ENCODE measurements at places on chromosomes 5 and 9.

DNA sequence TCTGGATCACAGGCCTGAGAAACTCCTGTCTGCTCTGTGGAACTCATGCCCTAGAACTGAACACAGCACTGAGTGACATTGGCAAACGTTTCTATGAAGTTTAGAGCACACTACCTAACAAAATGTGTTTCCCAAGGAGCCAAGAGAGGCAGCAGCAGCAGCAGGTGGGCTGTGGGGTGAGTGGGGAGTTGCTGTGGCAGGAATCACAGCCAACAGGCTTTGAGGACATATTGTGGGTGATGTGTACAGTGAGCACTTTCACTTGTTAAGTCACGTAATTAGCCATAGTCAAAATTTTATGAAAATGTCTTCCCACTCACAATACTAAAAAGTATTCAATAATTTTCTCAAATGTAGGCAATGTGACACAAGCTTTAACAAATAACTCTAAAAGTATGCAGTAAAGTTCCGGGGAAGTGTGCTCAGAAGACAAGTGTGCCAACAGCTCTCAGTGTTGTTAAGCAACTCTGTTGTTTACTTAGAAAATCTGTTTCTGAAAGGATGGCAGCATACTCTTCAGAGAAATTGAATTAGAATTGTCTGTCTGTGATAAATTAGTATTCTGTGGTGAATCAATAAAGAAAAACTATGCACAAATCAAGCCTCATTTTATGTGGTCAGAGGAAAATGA lies 482.1 kb downstream of the SEMA5A start:
- no peak for DNase-seq

DNA sequence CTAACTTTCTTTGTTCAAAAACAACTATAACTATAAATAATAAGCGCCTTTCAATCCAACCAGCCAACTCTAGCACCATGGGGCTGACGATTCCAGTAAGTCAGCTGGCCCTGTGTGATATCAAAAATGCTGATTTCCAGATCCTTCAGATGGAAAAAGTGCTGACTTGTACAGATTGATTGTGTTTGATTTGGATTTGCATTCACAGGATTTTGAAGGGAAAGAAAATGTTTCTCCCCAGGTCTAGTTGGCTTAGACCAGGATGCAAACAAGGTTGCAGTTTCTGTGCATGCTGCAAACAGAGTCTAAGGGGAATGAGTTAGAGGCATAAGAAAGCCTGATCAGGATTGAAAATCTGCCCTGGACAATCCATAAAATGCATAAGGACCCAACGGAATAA lies 68.9 kb downstream of the SLC1A3 start:
- no peak for DNase-seq

GRCh38 chr5:132775476-132775961 lies 1.5 kb downstream of the SEPTIN8 start:
- DNase-seq, result no peak

GRCh38 chr5:78269088-78269703 lies 25.3 kb downstream of the AP3B1 start:
- DNase-seq, result no peak

GRCh38 chr5:124883681-124884080 lies 137.2 kb upstream of the ZNF608 start:
- no peak for DNase-seq

DNA sequence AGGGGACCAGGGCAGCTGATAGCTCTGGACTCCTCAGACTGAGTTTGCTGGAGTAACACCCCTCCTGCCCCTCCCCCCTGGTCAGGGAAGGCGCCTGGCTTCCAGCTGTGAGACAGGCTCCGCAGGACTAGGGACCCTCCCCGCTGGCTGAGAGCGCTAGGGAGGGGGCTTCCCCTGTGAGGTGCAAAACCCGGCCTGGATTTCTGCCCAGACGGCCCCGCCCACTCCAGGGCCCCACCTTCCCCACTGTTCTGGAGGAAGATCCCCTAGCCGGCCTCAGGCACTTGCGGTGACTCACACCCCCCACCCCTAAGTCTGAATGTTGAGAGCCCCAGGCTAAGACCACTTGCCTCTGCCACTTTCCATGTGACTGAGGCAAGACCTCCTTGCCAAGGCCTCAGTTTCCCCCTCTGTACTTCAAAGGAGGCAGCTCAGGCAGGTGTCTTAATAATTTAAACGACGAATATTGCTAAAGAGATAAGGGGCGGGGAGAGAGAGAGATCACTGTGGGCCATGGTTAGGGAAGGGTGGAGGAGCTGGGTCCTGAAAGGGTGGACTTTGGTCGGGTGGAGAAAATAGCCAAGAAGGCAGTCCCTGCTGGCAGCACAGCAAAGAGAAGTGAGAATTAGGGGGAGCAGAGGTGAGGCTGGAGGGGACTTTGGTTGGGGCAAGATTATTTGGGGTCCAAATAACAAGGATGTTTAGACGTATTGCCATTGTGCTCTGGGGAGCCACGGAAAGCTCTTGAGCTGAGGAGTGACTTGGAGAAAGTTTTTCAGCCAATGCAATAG lies 1.0 kb upstream of the DAB2IP start:
- DNase-seq, result peak; percentile 21

- DNase-seq, result no peak
These were observed 9.4 kb upstream of the LRRTM2 start for GRCh38 chr5:138884554-138884953.

DNA sequence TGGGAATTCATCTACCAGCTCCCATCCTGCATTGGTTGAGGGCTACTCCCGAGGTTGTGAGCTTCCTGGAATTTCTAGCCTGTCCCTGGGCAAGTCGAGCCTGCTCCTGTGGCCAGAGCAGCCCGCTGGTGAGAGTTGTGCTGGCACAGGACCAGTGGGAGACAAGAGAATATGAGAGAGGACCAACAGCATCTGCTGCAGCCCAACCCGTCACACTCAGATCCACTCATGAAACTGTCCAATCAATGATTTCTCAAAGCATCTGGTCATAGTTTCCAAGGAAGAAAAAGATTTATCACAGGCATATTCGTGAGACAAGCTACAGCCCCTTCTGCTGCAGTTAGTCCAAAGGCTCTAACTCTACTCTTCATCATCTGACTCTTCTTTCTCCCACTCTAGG lies 64.4 kb upstream of the RAI14 start:
- DNase-seq, result no peak

DNA sequence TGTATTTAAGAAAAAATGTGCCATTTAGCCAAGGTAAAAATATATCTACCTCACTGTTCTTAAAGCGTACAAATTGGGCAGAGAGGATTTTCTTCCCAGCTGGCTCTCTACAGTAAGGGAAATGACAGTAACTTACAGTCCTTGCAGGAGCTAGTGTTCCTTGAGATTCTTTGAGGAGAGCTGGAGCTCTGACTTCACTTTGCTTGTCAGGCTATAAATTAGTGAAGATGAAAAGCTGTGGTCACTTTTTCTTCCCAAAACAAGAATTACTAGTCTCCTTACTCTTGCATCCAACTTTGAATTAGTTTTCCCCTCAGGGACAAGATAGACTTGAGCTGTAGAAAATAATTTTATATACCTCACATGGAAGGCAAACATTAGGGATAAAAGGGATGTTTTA lies 129.9 kb downstream of the ZSWIM6 start:
- no peak for DNase-seq

GRCh38 chr5:163565931-163566608 lies 60.7 kb downstream of the MAT2B start:
- DNase-seq, result peak; percentile 19

DNA sequence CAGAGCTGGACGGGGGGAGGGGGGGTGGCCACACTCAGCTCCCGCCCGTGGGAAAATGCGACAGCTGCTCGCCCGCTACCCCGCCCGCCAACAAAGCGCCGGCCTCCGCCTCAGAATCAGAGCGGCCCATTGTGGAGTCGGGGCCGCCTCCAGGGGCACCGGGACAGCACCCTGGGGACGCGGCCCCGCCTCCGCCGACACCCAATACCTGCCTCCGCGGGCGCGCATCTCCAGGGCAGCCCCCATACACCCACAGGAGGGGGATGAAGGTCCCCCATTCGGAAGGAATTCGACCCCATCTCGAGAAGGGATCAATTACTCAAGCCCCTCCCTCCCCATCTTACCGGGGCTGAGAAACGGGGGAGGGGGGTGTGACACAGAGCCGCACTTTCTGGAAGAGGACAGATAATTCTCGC lies 1.3 kb downstream of the NOTCH1 start:
- DNase-seq, result peak; percentile 68

GRCh38 chr9:37163299-37163698 lies 42.9 kb downstream of the ZCCHC7 start:
- DNase-seq, result no peak

DNA sequence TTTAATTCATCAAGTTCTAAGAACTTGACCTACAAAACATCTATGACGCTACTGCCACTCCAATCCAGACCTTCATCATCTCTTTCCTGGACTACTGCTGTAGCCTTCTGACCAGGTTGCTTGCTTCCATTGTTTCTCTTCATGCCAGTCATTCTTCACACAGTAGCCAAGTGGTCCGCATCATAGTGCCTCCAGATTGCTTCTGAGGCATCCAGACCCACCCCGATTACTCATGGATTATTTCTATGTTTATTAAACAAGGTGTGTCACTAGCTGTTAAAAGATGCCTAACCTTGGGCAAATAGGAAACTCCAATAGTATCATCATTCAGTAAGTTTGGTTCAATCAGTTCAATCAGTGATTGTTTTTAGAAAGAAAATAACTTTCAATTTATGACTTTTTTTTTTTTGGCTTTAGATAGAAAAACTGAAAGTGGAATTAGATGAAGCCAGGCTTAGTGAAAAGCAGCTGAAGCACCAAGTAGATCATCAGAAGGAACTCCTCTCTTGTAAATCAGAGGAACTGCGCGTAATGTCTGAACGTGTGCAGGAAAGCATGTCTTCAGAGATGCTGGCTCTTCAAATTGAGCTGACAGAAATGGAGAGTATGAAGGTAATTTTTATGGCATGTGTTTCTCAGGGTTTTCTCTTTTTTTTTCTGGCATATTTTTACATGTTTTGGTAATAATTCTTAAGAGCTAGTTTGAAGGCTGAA lies 9.5 kb downstream of the SPDL1 start:
- DNase-seq, result no peak

- DNase-seq, result peak; percentile 56
These were observed 128.9 kb downstream of the BARX1 start for GRCh38 chr9:93826209-93826608.

- DNase-seq, result no peak
These were observed 363.6 kb downstream of the SH3GL2 start for GRCh38 chr9:17942498-17942897.

GRCh38 chr9:91712811-91713210 lies 237.2 kb downstream of the ROR2 start:
- DNase-seq, result no peak

DNA sequence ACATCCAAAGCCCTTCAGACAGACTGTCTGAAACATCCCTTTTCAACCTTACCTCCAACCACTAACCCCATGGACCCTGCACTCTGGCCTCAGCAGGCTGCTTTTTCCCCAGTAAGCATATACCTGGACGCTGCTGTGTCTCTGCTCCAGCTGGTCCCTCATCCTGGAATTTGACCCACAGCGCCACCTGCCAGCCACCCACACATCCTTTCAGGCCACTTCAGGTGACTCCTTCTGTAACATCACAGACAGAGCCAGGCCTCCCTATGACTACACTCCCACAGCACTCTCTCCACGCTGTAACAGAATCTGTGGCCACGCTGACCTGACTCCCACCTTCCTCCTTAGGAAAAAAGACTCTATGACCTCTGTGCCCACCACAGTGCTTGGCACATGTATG lies 3.4 kb downstream of the MGAT1 start:
- no peak for DNase-seq

DNA sequence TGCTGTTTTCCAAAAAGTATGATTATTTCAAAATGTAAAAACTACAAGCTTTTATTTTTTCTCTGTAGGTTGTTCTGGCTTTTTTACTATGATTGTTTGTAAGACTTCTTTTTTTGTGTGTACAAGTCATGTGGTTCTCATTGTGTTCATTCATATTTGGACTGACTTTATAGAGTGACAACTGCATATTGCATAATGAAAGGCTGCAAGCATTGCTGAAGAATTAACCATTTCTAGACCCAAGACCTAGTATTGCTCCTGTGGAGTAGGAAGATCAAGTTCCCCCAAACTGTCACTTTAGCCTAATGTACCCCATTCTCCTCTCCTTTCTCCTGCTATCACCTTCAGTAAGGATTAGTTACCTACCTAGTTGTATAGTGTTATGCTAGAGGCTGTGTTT lies 10.0 kb downstream of the MAP1B start:
- no peak for DNase-seq

DNA sequence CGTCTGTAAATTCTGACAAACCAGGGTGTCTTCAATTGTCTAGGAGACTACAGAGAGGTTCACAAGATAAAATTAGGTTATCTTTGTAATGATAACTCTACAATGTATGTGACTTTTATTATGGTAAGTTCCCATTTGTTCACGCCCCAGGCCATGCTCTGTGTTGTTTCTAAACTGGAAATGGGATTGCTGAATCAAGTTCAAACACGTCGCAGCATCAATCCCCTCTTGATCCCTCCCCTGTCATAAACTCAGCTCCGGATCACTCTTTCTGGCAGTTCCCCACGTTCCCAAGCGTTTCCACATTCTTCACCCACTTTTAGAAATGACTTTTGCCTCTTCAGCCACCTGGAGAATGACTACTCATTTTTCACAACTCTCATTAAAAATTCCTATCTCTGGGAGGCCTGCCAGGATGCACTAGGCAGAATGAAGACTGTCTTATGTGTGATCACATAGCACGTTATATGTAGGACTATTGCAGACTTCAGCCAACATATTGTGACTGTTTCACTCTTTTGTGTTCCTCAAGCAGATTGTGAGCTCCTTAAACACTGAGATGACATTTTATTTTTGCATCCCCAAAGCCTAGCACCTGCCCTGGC lies 1124.2 kb upstream of the WWC1 start:
- DNase-seq, result no peak

- no peak for DNase-seq
These were observed 16.0 kb downstream of the SH3PXD2B start for GRCh38 chr5:172438319-172438668.

Measured in stimulated activated CD4-positive, alpha-beta T cell treated with anti-CD3 and anti-CD28 coated beads, Interleukin-4, amount 100 ng/mL, for 1 hour (primary cell).